Upper lobe of left lung (tissue), 6 donors: ENCODE measurements at places on chromosomes 7 and 10. TPM values are rescaled to one million over a fixed set of nuclear protein-coding genes. Genes with fewer than 3 reads are reported as not detected.

DNA sequence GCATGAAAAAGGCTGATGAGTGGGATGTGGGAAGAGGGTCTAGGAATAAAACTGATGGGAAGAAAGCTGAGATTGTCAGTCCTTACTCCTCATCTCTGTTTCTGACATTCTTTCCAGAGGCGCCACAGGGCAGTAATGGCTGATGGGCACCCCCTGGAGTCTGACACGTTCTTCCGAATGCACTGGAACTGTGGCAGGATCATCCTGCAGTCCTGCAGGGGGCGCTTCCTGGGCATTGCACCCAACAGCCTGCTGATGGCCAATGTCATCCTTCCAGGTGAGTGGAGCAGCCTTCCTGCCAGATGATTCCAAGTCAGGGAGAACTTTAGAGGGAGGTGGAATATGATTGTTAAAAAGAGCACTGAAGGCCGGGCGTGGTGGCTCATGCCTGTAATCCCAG, 4.8 kb downstream of the FSCN3 start:
- H3K4me3 ChIP-seq = no peak overlapping the region
- no peaks in the 10 kb centered on the region for H3K4me1 ChIP-seq
- no peak overlapping the region for H3K27ac ChIP-seq
- no peaks in the 10 kb centered on the region for H3K27me3 ChIP-seq
- no peak for DNase-seq
- H3K36me3 ChIP-seq = no peaks in the 10 kb centered on the region

The FZD1 gene
- 25.8 TPM for total RNA-seq

DNA sequence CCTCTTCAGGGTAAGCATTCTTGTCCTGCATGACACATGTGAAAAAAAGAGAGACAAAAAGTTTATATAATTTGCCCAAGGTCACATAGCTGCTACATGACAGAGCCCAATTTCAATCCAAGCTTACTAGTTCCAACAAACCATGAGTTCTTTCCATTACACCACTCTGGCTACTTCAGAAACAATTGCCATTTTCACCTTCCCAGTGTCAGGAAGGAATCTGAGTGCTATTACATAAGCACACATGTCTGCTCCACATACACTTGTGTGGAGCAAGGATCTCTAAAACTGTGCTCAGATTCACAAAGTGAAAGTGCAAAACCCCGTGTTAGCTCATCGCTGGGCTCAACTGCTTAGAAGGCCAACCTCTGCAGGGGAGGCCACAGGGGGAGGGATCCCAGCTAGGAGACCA, 356.2 kb upstream of the NFE2L3 start:
- no peaks in the 10 kb centered on the region for H3K27me3 ChIP-seq
- no peaks in the 10 kb centered on the region for H3K36me3 ChIP-seq
- DNase-seq = no peak
- H3K4me3 ChIP-seq = no peak overlapping the region
- H3K4me1 ChIP-seq = no peaks in the 10 kb centered on the region

DNA sequence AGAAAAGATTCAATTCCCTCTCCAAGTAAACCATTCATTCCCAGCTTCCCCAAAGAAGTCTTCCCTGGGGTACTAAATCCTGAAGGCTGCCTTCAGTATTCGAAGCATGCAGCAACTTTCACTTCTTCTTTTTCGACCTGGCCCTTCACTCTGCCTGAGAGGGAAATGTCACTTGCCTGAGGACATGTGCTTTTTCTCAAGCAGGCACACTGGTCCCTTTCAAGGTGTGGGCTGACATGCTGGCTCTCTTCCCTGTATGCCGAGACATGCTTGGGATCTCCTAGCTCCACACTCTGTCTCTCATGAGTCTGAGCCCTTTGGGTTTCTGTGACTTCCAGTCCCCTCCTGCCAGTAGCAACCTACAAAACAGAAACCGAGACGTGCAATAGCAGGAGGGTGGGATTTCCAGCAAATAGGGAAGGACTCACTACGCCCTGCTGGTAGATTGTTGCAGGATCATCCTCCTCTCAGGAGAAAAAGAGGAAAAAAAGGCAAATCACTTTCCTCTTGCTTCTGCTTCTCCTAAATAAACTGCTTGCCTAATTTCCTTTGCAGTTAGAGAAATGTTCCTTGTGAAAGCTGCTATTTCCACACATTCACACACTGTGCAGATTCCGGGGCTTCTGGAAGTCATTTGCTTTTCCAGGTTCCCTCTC, 33.5 kb downstream of the FIGNL1 start:
- no peak for DNase-seq
- no peaks in the 10 kb centered on the region for H3K4me1 ChIP-seq
- H3K36me3 ChIP-seq = no peaks in the 10 kb centered on the region
- H3K4me3 ChIP-seq = no peak overlapping the region
- no peak overlapping the region for H3K27ac ChIP-seq
